Cardiac atrium fibroblast (primary cell): ENCODE measurements at places on chromosomes 1 and 21. TPM values are rescaled to one million over a fixed set of nuclear protein-coding genes. Genes with fewer than 3 reads are reported as not detected.

CHODL gene
- not detected in 2 replicates for total RNA-seq

TPRG1L gene
- 19.9 and 32.6 TPM in 2 replicates for total RNA-seq

ADGRL2 gene
- total RNA-seq, result 49.3 and 104 TPM in 2 replicates

CD58 gene
- 9.0 and 24.1 TPM in 2 replicates for total RNA-seq

C8A gene
- not detected in 2 replicates for total RNA-seq

NCAM2 gene
- total RNA-seq, result 2.4 and 3.4 TPM in 2 replicates

MIXL1 gene
- not detected in 2 replicates for total RNA-seq

FCGR1A gene
- total RNA-seq, result not detected in 2 replicates

GJA5 gene
- total RNA-seq, result 0.18 and 11.2 TPM in 2 replicates

CITED4 gene
- total RNA-seq, result 7.2 and 14.9 TPM in 2 replicates
